ENCODE measurements at places on chromosomes 4 and X.

GRCh38 chrX:4971646-4972045, 1257.0 kb downstream of the NLGN4X start:
- no peak for DNase-seq

GRCh38 chr4:121485190-121485804, 104.5 kb upstream of the QRFPR start:
- no peak for DNase-seq

GRCh38 chr4:146981651-146982050, 36.0 kb upstream of the TTC29 start:
- no peak for DNase-seq

DNA sequence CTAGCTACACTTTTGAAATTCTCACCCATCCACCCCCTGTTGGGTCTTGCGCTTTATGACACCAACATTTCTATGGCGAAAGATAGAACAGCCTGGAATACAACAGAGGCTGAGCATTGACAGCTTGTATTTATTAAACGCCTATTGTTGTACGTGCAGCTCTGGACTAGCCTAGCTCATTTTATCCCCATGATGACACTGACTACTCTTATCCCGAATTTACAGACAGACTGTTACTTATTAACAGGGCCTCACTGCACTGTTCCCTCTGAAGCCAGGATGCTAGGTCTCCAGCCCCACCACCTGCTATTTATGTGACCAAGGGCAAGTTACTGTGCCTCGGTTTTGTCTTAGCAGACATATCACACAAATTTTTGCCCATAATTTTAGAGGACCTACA, 1.0 kb upstream of the RFC1 start:
- DNase-seq = no peak

- DNase-seq = no peak
Measured at GRCh38 chr4:33411182-33411581, 2691.0 kb downstream of the PCDH7 start.
